A549 treated with CpdA at 1 μM for 4 hours (cell line): ENCODE measurements at places on chromosomes 11 and 22. TPM values are rescaled to one million over a fixed set of nuclear protein-coding genes. Genes with fewer than 3 reads are reported as not detected.

The MYOD1 gene
- total RNA-seq: not detected in 5 replicates

The RGL4 gene
- total RNA-seq: not detected in 5 replicates

The ADM2 gene
- 0.49 to 0.87 TPM (median 0.50 TPM) in 5 replicates for total RNA-seq

The CATSPERZ gene
- 2.3 to 3.7 TPM (median 2.9 TPM) in 5 replicates for total RNA-seq

The C22orf31 gene
- not detected in 5 replicates for total RNA-seq

The SF3A1 gene
- total RNA-seq: 45.0 to 70.0 TPM (median 61.9 TPM) in 5 replicates

The GAL gene
- 10.1 to 21.1 TPM (median 19.3 TPM) in 5 replicates for total RNA-seq

The MS4A3 gene
- not detected in 5 replicates for total RNA-seq

The CFAP68 gene
- total RNA-seq: 29.9 to 36.9 TPM (median 32.5 TPM) in 5 replicates

The HEPN1 gene
- total RNA-seq: not detected in 5 replicates

The APOL4 gene
- not detected in 5 replicates for total RNA-seq
